ENCODE measurements at places on chromosomes 5 and 9.

DNA sequence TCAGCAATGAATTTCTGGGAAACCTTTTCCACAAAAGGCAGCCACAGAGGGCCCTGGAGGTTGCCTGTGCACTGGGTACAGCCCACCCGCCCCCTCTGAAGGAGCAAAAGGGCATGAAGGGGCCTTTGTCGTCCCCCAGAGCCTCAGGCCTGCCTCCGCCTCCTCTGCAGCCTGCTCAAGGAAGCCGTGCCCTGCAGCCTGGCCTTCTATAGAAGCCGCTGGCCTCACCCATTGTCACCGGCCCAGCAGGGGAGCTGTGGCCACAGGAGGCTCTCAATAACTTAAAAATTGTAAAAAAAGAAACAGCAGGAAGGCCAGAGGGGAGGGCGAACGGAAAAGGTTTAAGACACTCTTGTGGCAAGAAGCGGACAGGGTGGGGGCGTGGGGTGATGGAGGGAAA is 213.3 kb downstream of the IRX2 start:
- DNase-seq = no peak

DNA sequence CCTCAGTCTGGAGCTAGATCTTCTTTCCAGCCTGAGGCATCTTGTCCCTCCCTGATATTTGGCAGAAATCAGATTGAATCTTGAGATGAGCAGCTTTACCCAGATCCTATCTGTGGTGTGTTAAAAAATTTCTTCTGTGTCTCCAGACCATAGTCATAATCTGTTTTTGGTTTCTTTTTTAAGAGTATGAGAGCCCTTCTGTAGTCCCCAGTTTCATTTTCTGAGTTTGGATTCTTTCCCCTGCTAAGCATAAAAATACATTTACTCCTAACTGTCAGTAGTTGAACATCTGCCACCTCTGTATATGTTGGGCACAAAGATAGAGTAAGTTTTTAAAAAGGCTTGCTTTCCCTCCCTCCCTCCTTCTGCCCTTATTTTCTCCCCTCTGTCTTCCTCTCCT is 137.7 kb downstream of the CNTLN start:
- no peak for DNase-seq

DNA sequence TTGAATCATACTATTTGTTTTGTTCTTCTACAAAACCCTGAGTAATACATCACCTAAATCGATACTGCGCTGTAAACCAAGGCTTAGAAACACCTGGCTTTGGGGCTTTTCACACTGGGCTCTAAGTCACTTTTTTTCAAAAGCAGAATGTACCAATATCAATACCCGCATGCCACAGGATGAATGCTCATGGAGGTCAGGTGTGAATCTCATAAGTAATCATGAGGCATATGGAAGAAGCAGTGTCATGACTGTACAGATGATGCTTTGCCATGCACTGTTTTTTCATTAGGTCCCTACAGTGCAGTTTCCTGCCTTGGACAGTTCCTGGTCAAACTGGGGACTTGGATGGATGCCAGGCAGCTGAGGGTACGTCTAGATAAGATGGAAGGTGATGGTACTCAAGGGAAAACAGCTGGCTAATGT is 49.0 kb upstream of the ATG10 start:
- DNase-seq = no peak

DNA sequence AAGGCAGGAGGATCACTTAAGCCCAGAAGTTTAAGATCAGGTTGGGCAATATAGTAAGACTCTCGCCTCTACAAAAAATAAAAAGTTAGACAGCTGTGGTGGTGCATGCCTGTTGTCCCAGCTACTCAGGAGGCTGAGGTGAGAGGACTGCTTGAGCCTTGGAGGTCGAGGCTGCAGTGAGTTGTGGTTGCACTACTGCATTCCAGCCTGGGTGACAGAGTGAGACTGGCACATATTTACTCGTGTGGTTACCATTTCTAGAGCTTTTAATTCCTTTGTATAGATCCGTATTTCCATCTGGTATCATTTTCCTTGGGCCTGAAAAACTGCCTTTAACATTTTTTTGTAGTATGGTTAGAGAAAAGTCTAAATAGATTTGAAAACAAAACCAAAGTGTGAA is 7.8 kb downstream of the IL6ST start:
- no peak for DNase-seq

GRCh38 chr9:4297151-4297785 is 2.6 kb downstream of the GLIS3 start:
- peak; percentile 85 for DNase-seq

GRCh38 chr9:72592502-72593403 is 71.3 kb downstream of the TMC1 start:
- DNase-seq = no peak

GRCh38 chr5:68251804-68252522 is 36.4 kb downstream of the PIK3R1 start:
- DNase-seq = peak; percentile 86

DNA sequence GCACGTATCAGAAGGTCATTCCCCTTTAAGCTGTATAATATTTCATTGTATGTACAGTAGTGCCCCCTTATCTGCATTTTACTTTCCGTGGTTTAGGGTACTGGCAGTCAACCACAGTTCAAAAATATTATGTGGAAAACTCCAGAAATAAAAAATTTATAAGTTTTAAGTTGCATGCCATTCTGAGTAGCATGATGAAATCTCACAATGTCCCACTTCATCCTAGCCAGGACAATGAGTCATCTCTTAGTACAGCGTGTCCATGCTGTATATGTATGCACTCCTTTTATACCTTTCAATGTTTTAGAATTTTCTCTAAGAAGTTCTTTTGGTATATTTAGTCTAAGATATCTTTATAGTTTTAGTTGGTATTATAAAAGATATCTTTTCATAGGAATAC is 115.0 kb upstream of the HAND1 start:
- DNase-seq = peak; percentile 45

DNA sequence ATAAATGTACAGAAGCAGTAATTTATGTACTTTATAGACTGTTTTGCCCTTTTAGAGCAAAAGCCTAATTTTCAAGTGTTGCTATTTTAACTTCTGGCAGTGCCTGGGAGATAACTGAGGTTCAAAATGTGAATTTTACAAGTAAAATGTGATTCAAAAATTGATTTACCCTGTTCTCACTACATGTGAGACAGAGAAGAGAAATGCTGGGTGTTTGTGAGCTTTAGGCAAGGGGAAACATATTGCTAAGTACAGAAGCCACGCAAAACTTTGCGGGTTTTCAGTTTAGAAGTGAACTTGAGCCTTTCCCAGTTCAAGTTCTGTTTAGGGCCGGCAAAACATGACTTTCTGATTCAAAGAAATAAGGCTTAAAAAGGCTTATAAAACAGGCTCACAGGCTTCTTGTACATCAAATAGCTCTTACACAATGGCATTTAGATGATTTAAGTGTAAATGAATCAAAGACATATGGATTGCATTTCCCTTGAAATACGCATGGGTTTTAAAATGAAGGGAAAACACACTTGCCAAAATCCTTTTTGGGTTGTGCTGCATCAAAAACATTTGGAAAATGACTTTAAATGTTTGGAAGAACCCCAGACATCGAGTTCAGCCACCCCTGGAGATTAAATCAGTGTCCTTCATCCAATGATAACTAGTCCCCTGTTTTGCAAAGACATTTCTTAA is 370.8 kb upstream of the MEF2C start:
- peak; percentile 61 for DNase-seq

GRCh38 chr5:54001976-54002775 is 308.2 kb downstream of the ARL15 start:
- DNase-seq = no peak

- peak; percentile 41 for DNase-seq
Measured at GRCh38 chr9:36559036-36559695, 13.5 kb upstream of the MELK start.

DNA sequence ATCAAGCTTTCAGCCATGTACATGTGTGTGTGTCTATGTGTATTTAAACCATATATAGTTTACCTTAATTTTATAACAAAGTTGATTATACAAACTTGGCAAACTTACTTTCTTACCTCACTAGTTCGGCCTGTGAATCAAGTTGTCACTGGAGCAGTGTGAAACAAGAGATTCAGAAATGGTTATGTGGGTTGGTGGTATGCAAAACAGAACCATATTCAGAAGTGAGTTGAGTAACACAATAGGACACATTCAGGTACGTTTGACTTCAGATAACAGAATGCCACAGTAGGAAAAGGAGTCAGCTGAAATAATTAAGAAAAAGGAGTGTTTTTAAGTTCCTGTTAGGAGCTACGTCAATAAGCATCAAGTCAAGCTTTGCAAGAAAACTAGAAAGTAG is 21.5 kb downstream of the XPA start:
- no peak for DNase-seq

DNA sequence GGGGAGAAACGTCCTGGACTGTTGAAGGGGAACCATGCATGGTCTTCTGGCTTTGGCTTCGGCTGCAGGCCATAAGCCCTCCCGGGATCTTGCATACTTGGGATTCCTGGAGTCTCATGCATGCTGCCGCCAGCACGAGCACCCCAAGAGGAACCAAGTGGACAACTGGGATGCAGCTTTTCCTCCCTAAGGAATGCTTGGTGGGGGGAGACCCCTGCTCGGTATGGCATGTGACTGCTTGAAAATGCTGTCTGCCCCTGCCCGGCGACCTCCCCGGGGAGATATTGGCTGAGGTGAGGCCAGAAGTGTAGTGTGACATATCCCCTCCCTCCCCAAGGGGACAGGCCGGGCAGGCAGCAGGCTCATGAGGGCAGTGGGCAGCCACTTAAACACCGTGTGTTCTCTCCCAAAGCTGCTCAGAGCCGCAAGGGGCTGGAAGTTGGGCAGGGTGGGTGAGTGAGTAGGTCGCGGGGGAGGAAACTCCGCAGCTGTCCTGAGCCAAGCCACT is 15.7 kb downstream of the TMEM171 start:
- no peak for DNase-seq

GRCh38 chr9:107715740-107716139 is 226.2 kb upstream of the KLF4 start:
- no peak for DNase-seq

GRCh38 chr5:50745221-50745910 is 78.9 kb downstream of the PARP8 start:
- no peak for DNase-seq

GRCh38 chr5:39485079-39485478 is 60.3 kb upstream of the DAB2 start:
- DNase-seq = no peak

- peak; percentile 21 for DNase-seq
Measured at GRCh38 chr5:141825791-141826560, 52.2 kb downstream of the PCDH1 start.

DNA sequence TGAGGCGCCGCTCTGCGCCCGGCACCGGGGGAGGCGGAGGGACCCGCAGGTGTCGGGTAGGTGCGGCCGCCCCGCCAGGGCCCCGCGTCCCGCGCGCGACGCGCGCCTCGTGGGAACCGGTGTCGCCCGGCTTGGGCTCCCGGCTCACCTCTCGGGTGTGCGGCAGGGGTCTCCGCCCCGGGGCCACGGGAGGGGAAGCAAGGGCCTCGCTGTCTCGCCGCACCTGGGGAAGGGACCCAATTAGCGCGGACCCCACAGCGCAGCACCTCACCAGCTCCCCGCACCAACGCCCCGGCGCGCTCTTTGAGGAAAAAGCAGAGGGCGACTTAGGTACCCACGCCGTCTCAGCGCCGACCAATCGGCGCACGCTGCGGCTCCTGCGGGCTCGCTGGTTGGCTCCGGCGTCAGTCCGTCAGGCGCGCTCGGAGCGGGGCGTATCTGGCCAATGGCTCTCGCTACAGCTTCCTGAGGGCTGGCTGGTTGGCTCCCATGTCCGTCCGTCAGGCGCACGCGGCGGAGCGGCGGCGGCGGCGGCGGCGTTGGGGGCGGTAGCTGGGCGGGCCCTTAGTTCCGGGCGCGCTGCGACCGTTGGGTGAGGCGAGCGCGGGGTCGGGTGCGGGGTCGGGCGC is at the start of gene TRAF2:
TSS of gene TRAF2 (plus strand) at position 567 of the 629 bp plus-strand sequence. CDS start 12,225 bp downstream, outside the sequence.
- peak; percentile 100 for DNase-seq

DNA sequence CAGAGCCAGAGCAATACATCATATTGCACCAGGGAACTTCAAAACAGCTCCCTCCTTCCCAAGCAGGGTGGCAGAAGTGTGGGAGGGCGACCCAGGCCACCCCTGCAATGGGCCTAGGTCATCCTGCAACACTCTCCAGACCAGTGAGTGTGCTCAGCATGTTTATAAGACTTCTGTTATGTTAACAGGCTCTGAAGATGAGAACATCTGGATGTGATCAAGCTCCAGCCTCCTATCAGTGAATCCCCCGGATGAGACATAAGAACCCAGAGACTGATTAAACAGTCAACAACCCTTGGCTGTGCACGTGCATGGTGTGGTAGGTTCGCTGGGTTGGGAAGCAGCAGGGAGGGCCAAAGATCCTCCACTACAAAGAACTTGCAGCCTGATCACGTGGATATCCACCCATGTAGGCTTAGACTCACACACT is 63.3 kb downstream of the ABCA1 start:
- DNase-seq = peak; percentile 95

GRCh38 chr5:67588389-67588788 is 391.8 kb upstream of the CD180 start:
- no peak for DNase-seq

- no peak for DNase-seq
Measured at GRCh38 chr5:8751971-8752370, 793.9 kb downstream of the SEMA5A start.

DNA sequence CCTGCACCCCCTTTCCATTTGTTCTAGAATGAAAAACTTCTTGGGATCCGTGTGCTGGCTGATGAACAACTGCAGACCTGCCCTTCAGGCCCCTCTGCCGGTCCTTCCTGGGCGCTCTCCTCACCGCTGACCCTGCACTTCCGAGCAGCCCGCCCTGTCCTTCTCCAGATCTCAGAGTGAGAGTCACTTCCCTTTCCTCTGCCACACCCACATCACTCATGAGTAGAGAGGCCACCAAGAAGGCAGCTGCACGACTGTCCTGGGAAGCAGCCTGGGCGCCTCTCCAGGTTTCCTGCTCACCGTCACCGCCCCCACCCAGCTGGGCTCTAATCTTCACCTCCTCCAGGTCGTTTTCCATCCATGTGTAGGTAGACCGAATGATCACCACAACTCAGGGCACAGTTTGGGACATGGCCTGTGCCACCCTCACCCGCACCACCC is 35.0 kb upstream of the NSMF start:
- DNase-seq = no peak

DNA sequence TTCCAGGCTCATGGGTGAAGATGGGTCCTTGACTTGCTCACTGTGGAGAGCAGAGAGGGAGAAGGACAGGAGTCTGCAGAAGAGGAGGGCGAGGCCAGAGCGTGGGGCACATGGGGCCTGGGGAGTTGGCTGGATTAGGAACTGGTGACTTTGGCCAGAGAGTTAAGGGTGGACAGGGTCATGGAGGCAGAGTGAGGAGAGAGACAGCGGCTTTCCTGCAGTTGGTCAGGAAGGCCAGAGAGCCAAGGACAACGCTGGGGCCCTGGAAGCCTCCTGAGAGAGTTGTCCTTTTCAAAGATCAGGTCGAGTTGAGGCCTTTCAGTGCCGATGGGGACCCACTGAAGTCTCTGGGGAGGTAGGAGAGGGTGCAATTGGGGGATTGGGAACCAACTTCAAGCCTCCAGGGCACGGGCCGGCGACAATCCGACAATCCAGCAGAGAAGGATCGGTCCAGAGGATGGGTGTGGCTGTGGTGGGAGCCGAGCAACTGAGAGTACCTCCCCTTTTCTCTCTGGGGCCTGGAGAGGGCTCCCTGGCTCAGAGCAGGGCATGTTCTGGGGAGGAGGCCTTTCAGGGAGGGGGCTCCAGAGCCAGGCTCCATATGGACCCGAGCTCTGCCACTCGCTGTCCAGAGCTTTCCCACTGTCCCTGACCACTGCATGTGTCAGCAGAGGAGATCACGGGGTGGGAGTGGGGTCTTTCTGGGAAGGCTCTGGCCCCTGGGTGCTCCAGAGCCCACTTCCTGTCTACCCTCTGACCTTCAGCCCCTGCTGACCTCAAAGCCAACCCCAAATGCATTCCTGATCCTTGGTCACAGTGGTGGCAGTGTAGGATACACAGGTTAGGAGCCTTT is 7.5 kb upstream of the PHYHD1 start:
- no peak for DNase-seq
